ENCODE measurements at places on chromosomes 4 and X.

GRCh38 chr4:3880615-3881120 lies 114.5 kb downstream of the ADRA2C start:
- DNase-seq = peak; percentile 37

DNA sequence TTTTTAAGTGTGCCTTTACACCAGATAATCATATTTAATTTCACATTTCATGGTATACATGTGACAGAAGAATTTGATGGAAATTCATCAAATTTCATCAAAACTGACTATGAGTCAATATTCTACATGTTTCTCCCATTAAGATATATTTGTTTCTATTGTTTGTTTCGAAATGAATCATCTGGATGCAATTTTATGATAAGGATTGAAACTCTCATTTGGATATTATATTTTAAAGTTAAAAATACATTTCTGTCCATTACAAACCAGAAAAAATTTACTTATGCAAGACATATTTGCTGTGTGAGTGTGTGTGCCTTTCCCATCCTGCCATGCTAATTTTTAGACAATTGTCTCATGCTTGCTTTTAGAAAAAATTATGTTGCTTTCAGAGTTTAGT lies 52.2 kb downstream of the SULT1B1 start:
- DNase-seq = peak; percentile 82

- DNase-seq = peak; percentile 4
Observed at GRCh38 chrX:69229436-69229835, 64.2 kb upstream of the PJA1 start.

DNA sequence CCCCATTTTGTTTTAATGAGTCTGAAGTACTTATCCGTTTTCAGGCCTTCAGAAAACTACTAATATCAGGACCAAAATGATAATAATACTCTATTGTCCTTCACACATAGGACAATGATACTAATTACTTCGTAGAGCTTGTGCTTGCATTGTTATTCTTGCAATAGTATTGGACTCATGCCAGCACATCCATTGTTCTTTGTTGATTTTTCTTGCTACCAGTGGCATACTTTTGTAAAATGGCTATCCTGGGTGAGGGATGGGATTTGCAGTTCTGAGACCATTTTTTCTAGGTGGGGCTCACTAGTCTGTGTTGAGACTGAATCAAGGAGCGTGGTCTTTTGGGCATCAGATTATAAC lies 195.3 kb downstream of the MAML3 start:
- DNase-seq = peak; percentile 18

- no peak for DNase-seq
Observed at GRCh38 chr4:105858466-105859040, 36.7 kb upstream of the NPNT start.

DNA sequence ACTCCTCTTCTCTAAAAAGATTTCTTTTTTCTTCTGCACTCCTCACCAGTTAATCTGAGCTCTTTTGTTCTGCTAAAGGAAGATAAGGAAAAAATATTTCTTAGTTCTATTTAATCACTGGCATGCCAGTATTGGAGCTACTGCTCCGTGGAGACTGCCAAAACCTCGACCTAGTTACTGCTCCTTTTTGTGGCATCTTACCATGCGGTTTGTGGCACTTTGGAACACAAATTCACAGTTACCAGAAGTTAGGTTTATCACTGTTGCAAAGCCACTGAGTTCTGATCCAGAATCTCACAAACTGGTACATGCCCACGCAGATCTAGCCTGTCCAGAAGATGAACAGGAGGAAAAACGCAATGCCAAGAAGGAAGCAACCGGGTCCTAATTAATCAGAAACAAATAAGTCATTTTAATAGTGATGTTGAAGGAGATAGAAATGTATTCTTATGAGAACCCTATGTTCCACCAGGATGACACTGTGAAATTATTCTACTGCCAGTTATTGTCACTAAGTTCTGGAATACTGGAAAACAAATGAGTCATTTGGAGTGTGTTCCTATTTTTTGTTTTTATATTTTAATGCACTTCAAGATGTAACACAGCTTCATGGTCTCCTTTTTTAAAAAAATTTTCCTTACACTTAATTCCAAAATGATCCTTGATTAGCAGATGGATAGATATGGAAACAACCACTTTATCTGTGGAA lies 106.7 kb upstream of the GK2 start:
- no peak for DNase-seq

DNA sequence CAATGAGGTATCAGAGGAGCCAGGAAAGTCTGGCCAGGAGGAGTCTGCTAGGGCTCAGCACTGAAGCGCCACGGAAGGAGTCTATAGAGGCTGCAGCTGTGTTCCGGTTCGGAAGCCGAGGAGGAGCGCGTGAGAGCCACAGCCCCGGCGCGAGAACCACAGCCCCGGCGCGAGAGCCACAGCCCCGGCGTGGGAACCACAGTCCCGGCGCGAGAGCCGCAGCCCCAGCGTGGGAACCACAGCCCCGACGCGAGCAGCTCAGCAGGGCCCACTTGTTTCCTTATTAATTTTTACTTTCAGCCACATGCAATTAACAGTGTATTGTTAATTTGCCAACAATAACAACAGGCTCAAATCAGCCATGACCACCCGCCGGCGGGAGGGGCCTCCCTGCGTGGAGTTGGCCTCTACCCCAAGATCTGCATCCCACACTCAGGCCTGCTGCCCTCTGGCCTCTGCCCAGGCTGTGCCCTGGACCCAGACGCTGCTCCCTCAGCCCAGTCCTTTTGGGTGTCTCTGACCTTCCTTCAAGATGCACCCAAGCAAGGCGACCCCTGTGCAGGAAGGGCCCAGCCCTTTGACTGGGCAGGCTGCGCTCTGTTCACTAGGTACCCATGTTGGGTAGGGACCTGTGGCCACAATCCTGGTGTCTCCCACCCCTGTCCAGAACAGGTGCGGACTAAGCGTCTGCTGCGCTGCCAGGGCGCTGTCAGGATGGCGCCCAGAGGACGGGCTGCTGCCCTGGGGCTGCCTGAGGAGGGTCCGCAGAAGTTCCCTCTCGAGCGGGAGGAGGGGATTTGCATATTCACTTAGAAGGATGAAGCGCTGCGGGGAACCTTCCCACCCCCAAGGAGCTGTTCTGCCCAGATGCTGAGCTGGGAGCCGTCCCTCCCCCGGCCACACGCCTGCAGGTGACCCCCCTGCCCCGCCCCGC lies 113.8 kb downstream of the ADRA2C start:
- DNase-seq = no peak

DNA sequence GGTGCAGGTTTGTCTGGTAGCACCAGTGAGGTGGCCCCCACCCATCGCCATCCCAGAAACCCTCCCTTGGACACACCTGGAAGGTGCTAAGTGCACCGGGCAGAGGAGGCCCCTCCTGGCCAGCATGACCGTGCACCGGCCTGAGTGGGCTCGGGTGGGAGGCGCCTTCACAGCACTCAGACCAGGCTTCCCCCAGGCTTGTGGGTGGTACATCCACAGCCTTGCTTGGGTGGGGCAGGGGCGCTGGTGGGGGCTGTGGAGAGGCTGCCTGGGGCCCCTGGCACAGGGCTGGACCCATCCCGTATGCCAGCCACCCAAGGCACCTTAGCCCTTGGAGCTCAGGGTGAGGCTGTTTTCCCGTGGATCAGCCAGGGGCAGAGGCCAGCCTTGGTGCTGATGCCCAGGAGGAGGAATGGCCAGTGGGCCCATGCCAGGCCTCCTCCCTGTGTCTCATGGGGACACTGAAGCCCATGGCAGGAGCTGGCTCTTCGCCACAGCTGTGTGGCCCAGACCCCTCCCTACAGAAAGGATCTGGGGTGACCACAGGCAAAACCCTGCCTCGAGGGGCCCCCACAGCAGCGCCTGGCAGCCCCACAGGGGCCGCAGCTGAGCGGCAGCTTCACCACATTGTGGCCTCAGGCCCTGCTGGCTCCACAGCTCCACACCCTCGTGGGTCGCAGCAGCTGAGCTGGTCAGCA lies 21.4 kb downstream of the NKX1-1 start:
- DNase-seq = no peak

GRCh38 chr4:80069837-80070731 lies 2.9 kb downstream of the ANTXR2 start:
- DNase-seq = peak; percentile 70

DNA sequence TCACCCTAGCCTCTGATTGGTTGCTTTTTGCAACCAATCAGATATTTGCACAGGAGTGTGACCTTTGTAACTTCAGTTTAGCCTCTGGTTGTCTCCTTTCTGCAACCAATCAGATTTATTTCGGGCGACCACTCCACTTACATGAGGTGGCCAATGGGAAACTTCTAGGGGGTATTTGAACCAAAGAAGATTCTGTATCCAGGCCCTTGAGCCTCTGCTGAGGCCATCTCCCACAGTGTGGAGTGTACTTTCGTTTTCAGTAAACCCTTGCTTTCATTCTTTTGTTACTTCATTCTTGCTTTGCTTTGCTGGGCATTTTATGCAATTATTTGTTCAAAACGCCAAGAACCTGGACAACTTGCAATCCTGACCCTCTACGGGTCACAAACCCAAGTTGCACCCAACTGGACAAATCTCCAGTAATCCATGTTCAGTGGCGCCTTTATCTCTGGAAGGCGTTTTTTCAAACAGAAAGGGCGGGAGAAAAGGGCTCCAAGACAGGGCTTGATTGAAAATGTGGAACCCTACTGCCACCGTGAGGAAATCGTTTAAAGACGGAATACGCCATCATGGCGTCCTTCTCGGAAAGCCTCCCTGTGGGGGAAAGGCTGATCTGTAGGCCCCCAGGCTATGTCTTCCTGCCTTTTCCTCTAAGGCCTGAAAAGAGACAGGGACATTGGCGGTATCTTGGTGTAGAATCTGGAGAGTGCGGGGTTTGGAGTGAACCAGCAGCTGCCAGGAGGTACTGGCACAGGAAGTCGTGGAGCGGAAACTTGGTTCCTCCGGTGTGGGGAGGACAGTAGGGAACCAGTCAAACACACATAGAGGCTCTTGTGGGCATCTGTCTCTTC lies 184.6 kb downstream of the OR13H1 start:
- peak; percentile 96 for DNase-seq

GRCh38 chr4:158783785-158784184 lies 15.0 kb downstream of the FNIP2 start:
- DNase-seq = no peak

DNA sequence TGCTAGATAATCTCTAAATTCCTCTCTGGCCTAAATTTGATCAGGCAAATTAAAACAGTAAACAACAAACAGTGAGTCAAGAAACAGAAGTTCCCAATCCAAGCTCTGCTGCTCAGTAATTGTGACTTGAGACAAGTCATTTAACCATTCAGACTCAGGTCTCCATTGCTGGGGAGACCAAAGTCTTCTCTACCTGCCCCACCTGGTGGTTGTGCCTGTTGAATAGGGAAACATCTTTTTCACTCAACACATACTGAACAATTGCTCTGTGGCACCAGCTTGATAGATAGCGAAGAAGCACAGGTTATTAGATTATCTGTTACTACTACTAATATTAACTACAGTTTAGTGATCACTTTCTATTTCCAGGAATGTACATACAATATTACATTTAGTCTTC lies 112.1 kb upstream of the EOLA2 start:
- no peak for DNase-seq

DNA sequence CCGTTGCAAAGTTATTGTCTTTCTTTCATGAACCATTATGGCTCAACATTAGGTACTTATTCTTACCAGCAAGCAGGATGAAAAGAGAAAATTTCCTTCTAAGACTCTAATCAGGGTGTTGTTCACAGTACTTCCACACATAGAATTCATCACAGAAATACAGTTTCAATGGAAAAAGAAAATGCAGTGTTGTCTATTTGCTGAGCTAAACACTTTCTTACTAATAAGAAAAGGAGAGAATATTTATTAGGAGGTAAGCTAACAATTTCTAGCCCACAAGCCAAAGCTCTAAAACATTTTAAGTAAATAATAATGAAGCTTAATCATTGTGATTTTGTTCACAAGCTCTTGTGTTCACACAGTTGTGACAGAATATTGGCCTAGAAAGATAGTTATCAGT lies 1772.8 kb upstream of the PCDH7 start:
- no peak for DNase-seq

DNA sequence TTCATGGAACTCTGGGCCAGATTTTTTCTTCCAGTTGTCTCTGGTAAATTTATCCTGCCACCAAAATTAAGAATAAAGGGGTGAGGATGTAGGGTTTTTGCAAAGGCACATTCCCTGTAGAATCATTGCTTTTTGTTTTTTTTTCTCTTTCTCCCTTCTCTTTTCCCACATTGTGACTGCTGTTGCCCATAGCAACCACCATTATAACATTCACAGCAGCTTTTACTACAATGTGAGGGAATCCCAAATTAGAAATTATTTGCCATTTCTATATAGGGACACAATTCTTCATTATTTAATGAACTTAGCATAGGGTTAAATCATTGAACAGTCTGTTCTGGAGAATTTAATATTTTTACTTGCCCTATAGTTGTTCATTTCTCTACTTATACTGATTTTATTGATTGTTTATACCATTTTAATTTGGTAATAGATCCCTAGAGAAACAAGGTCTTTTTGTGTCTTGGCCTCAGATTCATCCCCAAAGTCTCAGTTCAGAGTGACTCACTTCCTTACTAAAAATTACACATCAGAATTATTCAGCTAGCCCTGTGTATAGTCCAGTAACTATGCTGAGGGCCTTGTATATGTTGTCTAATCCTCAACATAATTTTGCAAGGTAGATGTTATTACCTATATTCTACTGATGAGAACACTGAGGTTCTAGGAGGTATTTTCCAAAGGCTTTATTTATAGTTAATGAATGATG lies 80.8 kb upstream of the ANK2 start:
- peak; percentile 18 for DNase-seq

GRCh38 chr4:128517096-128517738 lies 229.6 kb upstream of the PGRMC2 start:
- DNase-seq = peak; percentile 84

- peak; percentile 17 for DNase-seq
Observed at GRCh38 chr4:66300336-66300934, 630.1 kb upstream of the EPHA5 start.

GRCh38 chrX:154013614-154014360 lies 5.9 kb downstream of the IRAK1 start:
- peak; percentile 43 for DNase-seq

Measured in fibroblast of the aortic adventitia (primary cell).